ENCODE measurements at places on chromosomes 3 and 15.

DNA sequence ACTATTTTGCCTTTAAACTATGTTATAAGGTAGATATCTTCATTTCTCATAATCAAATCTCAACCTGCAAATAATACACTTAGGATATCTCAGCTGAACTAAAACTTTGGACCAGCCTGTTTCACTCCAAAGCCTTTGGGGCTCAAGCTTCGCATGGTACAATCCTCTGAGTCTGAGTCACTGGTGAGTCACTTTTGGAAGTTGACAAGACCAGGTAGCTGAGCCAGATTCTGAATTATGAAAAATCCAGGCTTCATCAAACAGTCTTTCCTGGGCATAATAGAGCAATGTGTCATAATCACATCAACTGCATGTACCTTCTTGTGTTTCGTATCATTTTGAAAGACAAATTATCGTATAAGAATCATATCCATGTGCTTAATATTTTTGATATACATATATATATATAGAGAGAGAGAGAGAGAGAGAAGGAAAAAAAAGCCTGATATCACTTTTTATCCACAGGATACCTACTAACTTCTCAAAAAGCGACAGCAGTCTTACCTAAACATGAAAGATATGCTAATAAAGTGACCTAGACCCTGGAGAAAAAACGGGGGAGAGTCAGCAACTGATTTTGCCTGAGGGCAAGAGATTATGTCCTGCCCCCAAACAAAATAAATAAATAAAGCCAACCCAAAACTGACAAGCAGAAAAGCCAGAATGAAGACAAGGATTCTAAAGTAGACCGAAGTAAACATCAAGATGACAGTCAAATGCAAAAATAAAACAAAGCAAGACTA, 263.9 kb upstream of the TGFBR2 start:
- no peak for DNase-seq

DNA sequence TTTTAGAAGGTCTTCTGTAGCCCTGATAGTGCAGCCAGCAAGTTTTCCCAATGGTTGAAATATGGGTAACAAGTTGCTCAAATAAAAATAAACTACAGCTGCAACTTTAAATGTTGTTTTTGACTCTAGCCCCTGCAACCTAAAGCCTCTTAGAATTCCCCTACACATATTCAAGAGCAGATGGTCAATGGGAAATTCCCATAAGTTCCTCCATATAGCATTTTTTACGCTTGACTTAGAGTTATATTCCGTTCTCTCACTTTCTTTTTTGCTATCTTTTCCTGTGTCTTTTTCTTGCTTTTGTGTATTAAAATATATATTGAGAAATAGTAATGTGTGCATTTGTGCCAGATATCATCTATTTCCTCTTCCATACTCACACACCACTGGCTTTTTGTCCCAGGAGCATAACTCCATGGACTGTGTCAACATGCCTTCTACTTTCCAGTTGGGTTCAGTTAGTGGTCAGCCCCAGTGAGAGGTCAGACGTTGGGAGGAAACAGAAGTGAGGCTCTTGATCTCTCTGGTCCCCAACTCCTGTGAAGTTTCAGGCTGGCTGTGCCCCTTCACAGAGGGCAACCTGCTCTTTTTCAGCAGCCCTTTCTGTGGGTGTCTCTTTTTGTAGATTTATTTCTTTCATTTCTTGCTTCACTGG, 63.3 kb upstream of the TP63 start:
- no peak for DNase-seq

DNA sequence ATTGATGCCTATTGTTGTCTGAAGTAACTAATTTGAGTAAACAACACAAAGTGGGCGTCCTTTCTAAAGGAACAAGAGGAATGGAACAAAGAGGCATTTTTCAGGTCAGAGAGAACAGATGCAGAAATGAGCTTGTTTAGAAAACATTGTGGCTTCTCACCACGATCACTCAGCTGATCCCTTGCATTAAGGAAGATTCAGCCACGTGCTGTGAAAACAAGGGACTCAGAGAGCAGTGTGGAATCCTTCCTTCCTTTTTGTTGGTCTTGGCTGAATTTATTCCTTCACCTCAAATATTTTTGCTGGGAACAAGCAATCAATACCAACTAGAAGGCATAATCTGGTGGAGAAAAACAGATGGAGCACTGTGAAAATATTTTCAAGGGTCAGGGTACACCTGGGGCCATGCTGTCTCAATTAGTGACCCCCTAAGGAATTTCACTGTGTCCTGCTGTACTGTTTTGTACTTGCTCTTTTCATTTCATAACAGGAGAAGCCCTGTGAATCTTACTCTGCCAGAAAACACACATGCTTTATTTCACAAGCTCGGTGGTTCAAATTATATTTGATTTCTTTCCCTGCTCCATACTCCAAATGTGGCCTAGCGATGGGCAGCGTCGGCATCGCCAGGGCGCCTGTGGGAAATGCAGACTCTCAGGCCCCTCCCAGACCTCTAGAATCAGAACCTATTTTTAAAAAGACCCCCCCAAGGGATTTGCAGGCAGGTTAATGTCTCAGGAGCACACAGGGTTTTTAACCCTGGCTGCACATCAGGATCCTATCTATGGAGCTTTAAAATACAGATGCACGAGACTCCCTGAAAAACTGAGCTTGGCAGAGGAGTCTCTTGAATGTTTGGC, 11.6 kb upstream of the SLC6A20 start:
- DNase-seq, result no peak

DNA sequence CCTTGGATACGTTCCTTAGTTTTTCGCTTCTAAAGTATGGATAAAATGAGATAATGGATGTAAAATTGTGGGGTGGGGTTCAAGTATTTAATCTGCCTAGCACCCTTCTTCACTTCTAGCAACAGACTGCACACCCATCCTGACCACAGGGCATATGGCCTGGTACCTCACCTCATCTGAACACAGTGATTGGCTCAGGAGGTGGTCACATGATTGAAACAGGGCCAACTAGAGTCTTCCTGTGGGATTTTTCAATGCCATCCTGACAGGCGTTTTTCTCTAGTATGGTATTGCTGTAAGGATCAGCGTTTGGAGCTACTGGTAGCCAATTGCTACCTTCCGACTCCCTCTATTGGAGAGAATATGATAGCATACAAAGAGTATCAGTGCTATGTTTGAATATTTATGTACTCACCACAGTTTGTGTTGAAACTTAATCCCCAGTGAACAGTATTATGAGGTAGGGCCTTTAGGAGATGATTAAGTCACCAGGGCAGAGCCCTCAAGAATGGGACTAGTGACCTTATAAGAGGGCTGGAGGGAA, 172.2 kb downstream of the PPM1L start:
- DNase-seq, result no peak

DNA sequence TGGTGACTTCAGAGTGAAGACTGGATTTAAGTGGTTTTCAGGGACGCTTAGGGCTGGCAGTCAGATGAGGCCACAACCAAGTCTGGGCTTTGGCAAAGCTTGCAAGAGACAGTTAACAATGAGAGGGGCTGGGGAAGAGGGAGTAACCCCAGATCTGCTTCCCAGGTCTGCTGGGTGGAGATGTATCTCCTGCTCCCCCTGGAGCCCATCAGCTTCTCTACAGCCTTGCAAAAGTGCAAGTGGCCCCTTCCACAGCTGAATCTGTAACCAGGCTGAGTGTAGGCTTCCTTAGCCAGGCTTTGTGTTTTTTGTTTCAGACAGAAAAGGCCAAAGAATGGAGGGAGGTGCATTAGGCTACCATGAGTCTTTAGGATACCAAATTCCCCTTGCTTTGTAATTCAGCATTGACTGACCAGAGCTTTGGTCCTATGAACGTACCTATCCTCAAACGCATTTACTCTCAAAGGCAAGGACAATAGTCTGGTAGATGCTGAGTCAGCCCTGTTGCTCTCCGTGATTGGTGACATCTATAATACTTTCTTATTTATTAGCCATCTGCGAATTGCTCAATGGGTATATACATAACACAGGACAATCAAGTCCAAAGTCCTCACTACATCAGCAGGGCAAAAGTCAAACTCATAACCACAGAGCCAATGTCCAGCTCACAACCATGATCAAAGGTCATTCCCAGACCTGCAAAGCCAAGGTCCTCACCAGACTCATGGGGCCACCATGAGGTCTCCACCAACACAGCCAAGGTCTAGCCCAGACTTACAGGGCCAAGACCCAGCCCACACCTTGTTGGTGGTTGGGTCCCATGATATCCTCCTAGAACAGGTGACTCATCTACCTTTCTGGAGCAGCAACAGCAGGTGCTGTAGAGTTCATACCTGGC, 17.1 kb downstream of the CCDC13 start:
- no peak for DNase-seq

DNA sequence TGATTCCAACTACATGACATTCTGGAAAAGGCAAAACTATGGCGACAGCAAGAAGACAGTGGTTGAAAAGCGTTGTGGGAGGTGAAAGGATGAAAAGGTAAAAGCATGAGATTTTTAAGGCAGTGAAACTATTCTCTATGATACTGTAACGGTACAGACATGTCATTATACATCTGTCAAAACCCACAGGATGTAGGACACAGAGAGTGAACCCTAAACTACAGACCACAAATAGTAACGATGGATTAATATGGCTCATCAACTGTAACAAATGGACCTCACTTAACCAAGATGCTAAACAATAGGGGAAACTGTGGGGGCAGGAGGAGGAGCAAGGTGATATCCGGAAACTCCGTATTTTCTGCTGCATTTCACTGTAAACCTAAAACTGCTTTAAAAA, 39.1 kb downstream of the MYO9A start:
- DNase-seq, result no peak

GRCh38 chr3:152650177-152650576, 184.8 kb upstream of the P2RY1 start:
- no peak for DNase-seq

- no peak for DNase-seq
Observed at GRCh38 chr3:178711753-178712152, 175.5 kb downstream of the KCNMB2 start.

DNA sequence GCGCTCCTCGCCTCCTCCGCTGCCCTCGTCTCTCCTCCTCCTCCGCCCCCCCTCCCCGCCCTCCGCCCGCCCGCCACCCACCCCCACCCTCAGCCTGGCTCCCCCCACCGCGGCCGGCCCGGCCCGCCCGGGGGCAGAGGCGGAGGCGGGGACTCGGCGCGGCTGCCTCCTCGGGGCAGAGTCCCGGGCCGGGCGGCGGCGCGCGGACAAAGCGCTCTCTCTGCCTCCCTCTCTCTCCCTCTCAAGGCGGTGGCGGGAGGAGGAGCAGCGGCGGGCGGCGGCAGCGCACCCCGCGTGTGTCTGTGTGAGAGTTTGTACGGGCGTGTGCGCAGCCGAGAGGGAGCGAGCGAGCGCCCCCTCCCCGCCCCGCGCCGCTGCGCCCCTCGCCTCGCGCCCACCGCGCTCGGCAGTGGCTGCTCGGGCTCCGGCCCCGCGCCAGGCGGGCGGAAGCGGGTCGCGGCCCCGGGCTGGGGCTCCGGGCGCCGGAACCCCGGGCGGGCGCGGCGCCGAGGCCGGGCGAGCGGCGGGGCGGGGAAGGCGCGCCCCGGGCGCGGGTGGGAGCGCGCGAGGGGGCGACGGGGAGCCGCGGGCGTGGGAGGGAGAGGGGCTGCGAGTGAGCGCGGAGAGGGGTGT, at the start of gene IGF2BP2:
Gene IGF2BP2, minus strand, starts transcription at position 37 of the 633 bp plus-strand sequence. CDS start 82 bp downstream, outside the sequence.
- no peak for DNase-seq

DNA sequence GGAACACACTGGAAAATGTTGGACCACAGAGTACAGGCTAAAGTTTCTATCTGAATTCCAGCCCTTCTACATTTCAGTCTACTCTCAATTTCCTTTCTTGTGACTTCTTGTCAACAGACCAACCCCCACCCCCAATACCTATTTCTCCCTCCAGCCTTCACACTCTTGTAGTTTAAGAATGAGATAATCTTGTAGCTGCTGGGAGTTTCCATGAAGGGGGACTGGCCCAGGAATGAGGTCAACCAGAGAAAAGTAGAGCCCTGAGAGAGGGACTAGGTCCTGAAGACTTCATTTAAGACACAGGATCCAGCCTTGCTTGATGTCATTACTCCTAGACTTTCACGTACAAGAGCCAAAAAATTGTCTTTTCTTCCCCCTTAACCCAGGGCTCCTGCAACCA, 29.5 kb upstream of the FAM107A start:
- DNase-seq, result no peak

DNA sequence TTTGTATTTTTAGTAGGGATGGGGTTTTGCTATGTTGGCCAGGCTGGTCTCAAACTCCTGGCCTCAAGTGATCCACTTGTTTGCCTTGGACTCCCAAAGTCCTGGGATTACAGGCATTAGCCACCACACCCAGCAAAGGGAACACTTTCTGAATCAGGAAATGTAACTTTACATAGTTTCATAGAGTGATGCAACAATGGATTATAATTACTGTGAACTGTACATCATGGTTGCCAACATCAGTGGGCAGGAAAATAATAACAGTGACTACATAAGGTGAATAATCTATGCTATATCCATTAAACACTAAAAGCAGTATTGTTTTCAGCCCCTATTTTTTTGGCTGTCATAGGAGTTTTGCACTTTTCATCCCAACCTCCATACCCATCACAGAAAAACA, 5.0 kb upstream of the KPNA1 start:
- no peak for DNase-seq

DNA sequence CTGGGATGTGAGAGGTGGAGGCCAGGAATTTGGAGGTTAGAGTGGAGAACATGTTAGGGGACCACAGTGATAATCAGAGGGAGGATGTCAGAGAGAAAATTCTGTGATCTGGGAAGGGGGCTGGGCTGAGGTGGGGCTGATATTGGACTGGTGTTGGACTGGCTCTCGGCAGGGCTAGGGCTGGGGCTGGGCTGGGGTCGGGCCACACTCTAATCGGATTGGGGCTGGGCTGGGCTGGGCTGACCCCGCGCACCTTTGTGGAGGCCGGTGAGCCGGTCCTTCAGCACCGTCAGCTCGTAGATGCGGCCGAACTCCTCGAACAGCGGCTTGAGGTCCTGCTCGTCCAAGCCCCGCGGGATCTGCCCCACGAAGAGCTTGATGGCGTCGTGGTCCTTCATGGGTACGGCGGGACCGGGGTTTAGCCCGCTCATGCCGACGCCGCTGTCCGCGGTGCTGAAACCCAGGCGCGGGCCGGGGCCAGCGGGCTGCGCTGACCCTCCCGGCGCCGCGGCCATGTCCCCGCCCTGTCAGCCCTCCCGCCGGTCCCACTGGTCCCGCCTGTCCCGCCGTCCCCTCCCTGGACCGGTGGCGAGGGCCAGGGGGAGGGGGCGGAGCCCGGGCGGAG, 485 bp downstream of the CELF6 start:
- peak; percentile 7 for DNase-seq

DNA sequence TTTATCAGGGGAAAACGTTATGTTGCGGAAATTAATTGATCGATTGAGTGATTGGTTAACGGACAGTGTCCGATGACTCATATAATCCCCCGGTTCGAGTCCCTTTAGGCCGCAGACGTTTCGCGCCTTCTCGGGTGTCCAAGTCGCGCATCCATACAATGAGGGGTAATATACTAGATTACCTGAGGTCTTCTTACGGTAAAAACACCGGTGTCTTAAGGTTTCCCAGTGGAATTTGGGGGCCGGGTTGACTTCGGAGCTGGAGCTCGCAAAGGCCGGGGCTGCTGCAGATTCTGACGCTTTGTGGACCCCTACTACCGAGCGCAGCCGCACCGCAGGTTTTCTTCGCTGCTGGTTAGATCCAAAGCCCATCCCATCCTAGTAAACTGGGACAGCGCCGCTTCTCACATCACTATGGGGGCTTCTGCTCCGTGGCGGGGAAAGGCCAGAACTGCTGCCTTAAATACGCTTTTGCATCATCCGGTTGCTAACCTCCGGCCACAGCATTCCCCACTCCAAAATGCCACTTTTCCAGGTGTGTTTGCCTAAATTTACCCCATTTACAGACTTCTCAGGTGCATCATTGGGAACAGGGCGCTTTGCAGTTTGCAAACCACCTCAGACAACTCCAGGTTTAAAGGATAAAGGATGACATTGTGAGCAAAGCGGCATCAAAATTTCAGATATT, 858 bp upstream of the SACM1L start:
- DNase-seq, result no peak

GRCh38 chr3:13881536-13882410, 1.9 kb upstream of the WNT7A start:
- DNase-seq, result no peak
